Natural killer cell (primary cell): ENCODE measurements at places on chromosomes 3 and 15. TPM values are rescaled to one million over a fixed set of nuclear protein-coding genes. Genes with fewer than 3 reads are reported as not detected.

The NTRK3 gene
- not detected for total RNA-seq

The RAB6B gene
- total RNA-seq = 2.7 TPM

The USP4 gene
- total RNA-seq = 110 TPM

DNA sequence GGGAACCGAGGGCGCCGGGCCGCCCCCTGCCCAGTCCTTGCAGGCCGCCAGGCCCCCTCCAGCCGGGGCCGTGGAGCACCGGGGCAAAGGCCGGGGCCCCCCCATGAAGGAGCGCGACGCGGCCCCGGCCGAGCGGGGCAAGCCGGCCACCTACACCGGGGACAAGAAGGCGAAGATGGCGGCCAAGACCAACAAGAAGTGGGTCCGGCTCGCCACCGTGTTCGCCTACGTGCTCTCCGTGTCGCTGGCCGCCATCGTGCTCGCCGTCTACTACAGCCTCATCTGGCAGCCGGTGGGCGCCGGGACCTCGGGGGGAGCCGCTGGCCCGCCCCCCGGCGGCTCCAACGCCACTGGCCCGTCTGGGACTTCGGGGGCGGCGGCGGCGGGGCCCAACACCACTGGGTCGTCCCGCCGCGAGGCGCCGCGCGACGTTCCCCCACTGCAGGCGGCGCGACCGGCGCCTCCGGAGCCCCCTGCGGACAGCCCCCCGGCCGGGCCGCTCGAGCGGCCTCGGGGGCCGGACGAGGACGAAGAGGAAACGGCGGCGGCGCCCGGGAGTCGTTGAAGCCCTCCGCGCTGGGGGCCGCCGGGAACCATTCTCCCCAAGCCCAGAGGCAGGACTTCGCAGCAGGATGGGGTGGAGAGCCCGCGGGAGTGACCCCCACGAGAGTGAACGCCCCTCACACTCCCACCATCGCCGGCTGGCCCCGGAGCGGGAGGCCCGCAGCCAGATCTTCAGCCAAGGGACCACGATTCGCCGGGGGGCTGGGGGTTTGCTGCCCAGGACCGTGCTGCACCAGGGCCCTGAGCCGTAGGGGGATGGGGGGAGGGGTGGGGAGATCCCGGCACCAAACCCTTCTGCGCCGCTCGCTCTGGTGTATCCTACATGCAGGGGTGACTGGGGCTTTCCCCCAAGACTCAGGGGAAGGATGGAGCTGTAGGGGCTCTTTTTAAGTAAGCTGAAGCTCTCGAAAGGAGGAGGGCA is 753 bp downstream of the INAFM2 start:
- no peak overlapping the region for H3K27ac ChIP-seq
- H3K27me3 ChIP-seq = no peaks in the 10 kb centered on the region
- H3K36me3 ChIP-seq = no peaks in the 10 kb centered on the region

- no peak for DNase-seq
- H3K36me3 ChIP-seq = no peaks in the 10 kb centered on the region
- H3K27ac ChIP-seq = no peak overlapping the region
Measured at GRCh38 chr3:77500721-77501120, 460.8 kb downstream of the ROBO2 start.

DNA sequence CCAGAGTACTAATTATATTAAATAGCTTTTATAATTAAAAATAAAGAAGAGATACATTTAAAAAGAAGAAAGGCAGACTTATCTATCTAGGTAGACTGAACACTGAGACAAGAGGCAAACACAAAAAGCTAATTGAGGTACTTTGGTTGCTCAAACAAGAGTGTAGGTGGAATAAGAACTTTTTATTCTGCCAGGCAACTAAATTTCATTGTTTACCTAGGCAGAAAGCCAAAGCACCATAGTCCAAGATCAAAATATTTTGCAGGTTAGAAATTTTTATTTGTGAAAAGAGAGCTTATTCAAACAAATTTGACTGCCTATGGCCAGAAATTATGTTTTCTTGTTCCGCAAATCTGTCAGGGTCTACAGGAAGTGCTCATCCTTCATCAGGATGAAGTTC is 499.6 kb upstream of the GBE1 start:
- DNase-seq = no peak
- no peaks in the 10 kb centered on the region for H3K27me3 ChIP-seq
- H3K36me3 ChIP-seq = no peaks in the 10 kb centered on the region
- no peak overlapping the region for H3K27ac ChIP-seq

- peaks cover 3% of the 10 kb centered on the region for H3K4me1 ChIP-seq
- DNase-seq = no peak
- no peak within 1 kb of the TSS for H3K27ac ChIP-seq
- H3K27me3 ChIP-seq = peaks cover 11% of the 10 kb centered on the region
- H3K4me3 ChIP-seq = no peak within 1 kb of the TSS
Measured at GRCh38 chr3:72887705-72888545, at the start of gene GXYLT2. GXYLT2 (plus strand) TSS chr3:72888046; CDS start chr3:72888234, 188 bp downstream.

DNA sequence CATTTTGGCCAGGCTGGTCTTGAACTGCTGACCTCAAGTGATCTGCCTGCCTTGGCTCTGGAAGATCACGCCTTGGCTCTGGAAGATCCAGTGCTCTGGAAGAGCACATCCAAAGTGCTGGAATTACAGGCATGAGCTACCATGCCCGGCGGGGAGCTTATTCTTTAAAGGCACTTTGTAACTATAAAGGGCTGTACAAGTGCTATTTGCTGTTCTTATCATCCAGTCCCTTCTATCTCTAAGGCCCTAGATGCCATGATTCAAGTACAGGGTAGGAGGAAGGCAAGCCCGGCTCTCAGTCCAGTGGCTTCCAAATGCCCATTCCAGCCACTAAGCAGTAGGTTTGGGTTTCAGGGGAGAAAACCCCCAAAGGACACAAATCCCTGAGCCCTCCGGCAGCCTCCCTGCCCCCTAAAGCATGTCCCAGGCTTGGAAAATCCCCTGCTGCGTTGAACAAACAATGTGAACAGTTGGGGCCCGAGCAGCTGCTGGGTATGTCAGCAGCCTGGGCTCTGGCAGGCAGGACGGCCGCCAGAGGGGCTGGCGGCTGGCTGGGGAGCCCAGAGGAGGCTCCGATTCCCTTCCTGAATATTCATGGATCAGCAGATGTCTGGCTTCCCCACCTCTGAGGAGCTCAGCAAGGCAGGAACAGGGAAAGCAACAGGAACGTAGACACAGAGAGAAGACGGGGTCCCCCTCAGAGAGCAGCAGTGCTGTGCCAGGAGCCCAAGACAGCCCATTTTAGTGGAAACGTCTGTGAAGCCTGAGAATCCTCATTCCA is 7.7 kb downstream of the IGDCC4 start:
- H3K36me3 ChIP-seq = no peaks in the 10 kb centered on the region
- H3K4me1 ChIP-seq = no peaks in the 10 kb centered on the region
- no peak overlapping the region for H3K27ac ChIP-seq
- peaks cover 5% of the 10 kb centered on the region for H3K27me3 ChIP-seq
- H3K4me3 ChIP-seq = no peak overlapping the region

DNA sequence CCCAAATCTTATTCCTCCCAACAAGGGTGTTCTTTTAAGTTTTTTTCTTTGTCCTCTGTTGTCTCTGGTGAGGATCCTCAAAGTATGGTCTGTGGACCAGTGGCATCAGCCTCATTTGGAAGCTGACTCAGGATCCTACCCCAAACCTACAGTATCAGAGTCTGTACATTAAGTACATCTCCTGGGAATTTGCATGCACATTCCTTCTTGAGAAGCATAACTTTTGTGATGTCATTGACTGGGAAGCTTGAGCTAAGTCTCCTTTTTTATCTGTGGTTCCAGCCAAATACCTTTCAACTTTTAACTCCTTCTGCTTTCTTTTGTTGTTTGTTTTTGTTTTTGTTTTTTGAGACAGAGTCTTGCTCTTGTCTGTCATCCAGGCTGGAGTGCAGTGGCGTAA is 40.5 kb downstream of the ARMC8 start:
- peaks cover 70% of the 10 kb centered on the region for H3K36me3 ChIP-seq
- H3K27ac ChIP-seq = no peak overlapping the region
- no peaks in the 10 kb centered on the region for H3K4me1 ChIP-seq
- H3K27me3 ChIP-seq = no peaks in the 10 kb centered on the region
- no peak for DNase-seq

DNA sequence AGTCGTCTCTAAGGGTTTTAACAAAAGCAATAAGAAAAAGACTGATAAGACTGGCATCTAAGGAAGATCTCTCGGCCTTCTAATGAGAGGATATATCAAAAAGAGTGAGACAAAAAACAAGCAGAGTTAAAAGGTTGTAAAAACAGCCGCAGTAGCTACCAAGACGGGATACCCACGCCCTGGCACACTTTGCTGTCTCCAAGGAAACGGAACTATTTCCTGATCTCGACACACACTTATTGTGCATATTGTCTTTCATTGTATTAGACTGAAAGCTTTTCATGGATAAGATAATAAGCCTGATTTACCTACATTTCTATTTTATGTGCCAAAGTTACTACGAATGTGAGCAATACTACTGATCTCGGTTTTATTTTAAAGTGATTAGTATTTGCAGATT is 161.5 kb upstream of the MCTP2 start:
- H3K4me1 ChIP-seq = no peaks in the 10 kb centered on the region
- DNase-seq = no peak
- H3K4me3 ChIP-seq = no peak overlapping the region

DNA sequence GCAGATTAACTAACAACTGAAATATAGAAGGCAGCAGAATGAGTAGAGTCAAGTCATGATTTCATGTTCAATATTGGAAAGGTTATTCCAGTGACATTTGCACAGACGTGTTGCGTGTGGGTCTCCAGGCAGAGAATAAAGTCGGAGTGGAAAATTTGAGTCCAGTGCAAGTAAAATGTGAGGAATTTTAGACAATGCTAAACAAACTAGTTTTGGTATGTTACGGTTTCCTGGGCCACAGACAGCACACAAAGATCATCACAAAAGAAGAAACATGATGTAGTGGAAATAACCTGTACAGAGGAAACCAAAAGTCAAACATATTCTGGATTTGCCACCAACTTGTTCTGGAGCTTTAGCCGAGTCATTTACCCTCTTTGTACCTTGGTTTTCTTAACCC is 367 bp downstream of the OR4F6 start:
- DNase-seq = no peak
- H3K36me3 ChIP-seq = no peaks in the 10 kb centered on the region
- no peak overlapping the region for H3K4me3 ChIP-seq
- H3K27ac ChIP-seq = no peak overlapping the region

DNA sequence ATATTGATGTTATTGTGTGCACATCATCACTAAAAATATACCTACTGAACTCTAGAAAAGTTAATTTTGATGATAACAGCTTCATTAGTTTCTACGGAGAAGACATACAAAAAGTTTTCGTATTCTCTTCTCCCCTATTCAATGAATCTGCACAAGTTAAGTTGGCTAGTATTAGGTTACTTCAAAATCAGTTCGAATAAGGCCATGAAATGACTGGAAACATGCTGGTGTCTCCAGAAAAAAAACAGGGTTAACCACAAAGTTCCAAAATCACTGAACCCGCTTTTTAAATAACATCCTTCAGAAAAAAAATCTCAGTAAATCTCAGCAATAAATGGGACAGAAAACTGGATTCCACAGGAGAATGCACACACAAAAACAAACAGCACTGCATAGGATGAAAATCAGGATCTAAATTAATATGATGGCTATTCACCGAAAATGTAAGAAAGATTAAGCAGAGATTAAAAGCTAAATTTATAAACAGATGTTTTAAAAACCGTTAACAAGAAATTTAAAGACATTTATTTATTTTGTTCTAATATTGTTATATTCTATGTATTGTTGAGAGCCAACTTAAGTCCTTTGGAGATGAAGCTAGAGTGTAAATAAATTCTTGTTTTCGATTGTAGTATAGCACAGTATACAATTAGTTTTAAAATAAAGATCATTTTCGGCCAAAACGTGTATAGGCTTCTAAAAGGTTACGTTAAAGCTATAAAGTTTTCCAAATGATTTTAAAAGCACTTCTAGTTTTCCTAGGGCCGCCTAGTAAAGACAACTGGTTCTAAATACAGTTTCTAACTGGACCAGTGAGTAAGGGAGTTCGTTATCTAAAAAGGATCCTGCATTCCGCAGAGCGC is 1.0 kb downstream of the IGSF11 start:
- peaks cover 9% of the 10 kb centered on the region for H3K4me1 ChIP-seq
- H3K36me3 ChIP-seq = no peaks in the 10 kb centered on the region
- peak overlapping the region; percentile 41 for H3K4me3 ChIP-seq
- DNase-seq = no peak
- no peak overlapping the region for H3K27ac ChIP-seq
- H3K27me3 ChIP-seq = peaks cover 30% of the 10 kb centered on the region

GRCh38 chr15:95577927-95578326 is 752.6 kb upstream of the NR2F2 start:
- no peaks in the 10 kb centered on the region for H3K27me3 ChIP-seq
- H3K27ac ChIP-seq = no peak overlapping the region
- DNase-seq = no peak
- H3K4me3 ChIP-seq = no peak overlapping the region
- H3K36me3 ChIP-seq = no peaks in the 10 kb centered on the region

DNA sequence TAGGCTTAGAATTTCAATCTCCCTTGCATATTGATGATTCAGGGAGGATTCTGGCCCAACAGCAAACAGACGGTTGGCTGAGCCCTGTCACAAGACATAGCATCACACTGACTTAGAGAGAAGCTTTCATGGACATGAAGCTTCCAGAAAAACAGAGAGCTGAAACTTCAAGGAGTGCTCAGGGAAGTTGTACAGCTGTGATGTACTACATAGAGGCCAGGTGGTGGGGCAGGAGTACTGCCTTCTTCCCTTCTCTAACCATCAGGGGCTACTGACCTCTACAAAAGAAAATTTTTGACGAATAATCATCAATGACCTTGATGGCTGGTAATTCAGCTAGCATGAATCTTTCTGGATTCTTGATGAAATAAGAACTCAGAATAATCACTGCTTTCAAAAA is 378.5 kb downstream of the ERC2 start:
- H3K27me3 ChIP-seq = no peaks in the 10 kb centered on the region
- H3K27ac ChIP-seq = no peak overlapping the region
- H3K4me1 ChIP-seq = no peaks in the 10 kb centered on the region
- no peak for DNase-seq

GRCh38 chr15:50183112-50183794 is 1.3 kb downstream of the SLC27A2 start:
- H3K4me3 ChIP-seq = peak overlapping the region; percentile 47
- no peak overlapping the region for H3K27ac ChIP-seq
- no peaks in the 10 kb centered on the region for H3K36me3 ChIP-seq
- peak; percentile 13 for DNase-seq
- no peaks in the 10 kb centered on the region for H3K27me3 ChIP-seq

DNA sequence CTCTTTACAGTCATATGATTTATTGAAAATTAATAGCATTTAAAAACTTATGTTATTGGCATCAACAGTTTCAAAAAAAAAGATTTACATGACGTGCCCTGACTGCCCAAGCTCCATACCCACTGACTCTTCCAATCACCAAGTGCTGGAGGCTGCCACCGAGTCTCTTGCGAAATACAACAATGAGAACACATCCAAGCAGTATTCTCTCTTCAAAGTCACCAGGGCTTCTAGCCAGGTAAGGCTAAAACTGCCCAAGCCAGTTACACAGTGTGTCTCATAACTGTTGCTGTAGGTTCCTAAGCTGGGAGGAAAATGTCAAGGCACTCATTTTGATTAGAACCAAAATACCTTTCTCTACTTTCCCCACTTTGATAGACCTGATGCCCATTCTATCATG is 4.5 kb downstream of the FETUB start:
- peaks cover 5% of the 10 kb centered on the region for H3K4me1 ChIP-seq
- H3K27ac ChIP-seq = no peak overlapping the region
- DNase-seq = no peak
